ENCODE measurements at places on chromosomes 2 and 18.

GRCh38 chr18:46060359-46060841 lies 11.7 kb downstream of the PSTPIP2 start:
- no peak for DNase-seq

DNA sequence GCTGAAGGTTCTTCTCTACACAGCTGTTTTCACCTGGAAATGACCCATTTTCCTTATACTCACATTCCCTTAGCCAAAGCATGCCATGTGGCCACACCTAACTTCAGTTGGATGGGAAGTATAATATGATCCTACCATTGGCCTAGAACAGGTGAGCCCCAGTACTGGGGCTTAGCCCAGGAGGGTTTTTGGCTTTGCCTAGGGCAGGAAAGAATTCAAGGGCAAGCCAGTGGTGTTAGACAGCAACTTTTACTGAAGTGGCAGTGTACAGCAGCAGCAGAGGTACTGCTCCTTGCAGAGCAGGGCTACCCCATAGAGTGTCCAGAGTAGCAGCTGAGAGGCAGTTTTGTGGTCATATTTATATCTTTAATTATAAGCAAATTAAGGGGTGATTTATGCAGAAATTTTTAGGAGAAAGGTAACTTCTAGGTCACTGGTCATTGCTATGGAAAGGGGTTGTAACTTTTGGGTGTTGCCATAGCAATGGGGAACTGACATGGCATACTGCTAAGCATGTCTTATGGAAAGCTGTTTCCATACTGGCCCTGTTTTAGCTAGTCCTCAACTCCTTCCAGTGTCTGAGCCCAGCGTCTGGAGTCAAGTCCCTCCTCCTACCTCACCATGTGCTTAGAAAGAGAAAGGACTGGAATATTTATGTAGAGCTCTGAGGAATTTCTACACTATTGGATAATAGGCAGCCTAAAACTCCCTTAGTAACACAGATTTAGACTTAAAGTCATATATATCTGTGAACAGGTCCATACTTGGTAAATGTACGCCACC lies 109.0 kb upstream of the DTNA start:
- no peak for DNase-seq

GRCh38 chr2:188628989-188629752 lies 337.5 kb downstream of the GULP1 start:
- DNase-seq = no peak

- no peak for DNase-seq
Measured at GRCh38 chr18:22485808-22486244, 68.1 kb upstream of the CTAGE1 start.

DNA sequence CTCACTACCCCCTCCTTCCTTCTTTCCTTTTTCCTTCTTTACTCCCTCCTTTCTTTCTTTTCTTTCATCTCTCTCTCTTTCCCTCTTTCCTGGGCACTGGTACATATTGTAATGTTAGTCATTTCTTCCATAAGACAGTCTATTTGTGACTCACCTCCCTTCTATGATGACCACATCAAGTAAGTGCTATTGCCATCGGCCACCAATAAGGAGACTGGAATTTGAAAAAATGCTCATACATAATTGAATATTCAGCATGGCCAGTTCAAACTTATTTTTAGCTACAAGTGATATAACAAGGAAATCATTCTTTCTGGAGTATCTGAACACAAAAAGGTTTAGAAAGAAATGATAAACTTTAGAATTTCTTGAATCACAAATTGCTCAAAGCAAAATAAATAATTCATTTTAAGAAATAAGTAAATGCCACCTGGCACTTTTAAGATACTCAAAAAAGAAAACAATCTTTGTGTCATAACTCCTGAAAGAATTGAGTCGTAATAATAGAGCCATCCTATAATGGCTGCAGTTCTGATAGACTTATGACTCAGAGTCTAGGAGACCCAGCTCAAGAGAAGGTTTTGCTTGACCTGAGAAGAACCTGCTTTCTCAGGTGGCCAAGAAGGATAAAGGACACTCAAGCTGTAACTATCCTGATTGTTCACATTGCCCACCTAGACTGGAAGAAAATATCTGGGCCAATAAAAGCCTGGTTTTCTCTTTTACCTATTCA lies 51.6 kb upstream of the CCBE1 start:
- no peak for DNase-seq

Data from stimulated activated CD8-positive, alpha-beta memory T cell treated with anti-CD3 and anti-CD28 coated beads, Interleukin-4, amount 100 ng/mL, for 4 hours (primary cell).